ENCODE measurements at places on chromosomes 16 and 17. TPM values are rescaled to one million over a fixed set of nuclear protein-coding genes. Genes with fewer than 3 reads are reported as not detected.

Gene CCL8
- polyA plus RNA-seq: not detected

DNA sequence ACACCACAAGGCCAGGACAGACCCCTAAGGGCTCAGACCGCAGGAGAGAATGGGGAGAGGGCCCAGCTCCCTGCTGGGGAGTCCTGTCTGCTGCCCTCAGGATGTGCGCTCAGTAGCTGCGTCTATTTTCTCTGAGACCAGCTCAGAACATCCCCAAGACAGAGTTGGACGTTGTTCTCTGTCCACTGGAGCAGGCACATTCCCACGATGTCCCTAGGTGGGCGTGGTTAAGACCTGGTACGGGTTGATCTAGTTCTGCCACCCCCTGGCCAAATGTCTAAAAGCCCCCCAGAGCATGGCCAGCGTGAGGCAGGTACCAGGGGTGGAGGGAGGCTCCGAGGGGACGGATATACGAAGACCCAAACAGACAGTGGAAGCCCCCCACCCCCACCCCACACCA is 842 bp upstream of the CALB2 start:
- no peak for DNase-seq

- no peak for DNase-seq
These were observed 477 bp upstream of the CLDN9 start for GRCh38 chr16:3012246-3012645.

Gene MFSD6L
- not detected for polyA plus RNA-seq

GRCh38 chr17:15510361-15510760 is 42.9 kb upstream of the CDRT4 start:
- no peak for DNase-seq

Gene MAPT
- polyA plus RNA-seq: 0.27 TPM

- DNase-seq: no peak
These were observed at the start of gene HNF1B for GRCh38 chr17:37744961-37745800. HNF1B (minus strand) TSS chr17:37745059; CDS start chr17:37744884, 175 bp downstream.

DNA sequence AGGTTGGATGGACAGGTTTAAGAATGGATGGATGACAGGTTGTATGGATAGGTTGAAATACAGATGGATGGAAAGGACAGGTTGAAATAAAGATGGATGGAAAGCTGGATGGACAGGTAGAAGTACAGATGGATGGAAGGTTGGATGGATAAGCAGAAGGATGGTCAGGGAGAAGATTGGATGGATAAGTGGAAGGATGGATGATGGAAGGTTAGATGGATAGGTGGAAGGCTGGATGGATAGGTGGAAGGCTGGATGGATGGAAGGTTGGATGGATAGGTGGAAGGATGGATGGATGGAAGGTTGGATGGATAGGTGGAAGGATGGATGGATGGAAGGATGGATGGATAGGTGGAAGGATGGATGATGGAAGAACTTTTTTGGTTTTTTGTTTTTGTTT is 905 bp upstream of the SDR42E2 start:
- no peak for DNase-seq

Gene OTOA
- polyA plus RNA-seq: not detected

- DNase-seq: no peak
These were observed 9.6 kb upstream of the CD300C start for GRCh38 chr17:74555427-74555940.

GRCh38 chr17:16439303-16439791 is 24.0 kb downstream of the TRPV2 start:
- DNase-seq: no peak

GRCh38 chr16:75333721-75334163 is 82.3 kb upstream of the BCAR1 start:
- no peak for DNase-seq

Gene RBFOX1
- not detected for polyA plus RNA-seq

GRCh38 chr17:73976676-73977521 is 226.6 kb upstream of the RPL38 start:
- DNase-seq: no peak

- DNase-seq: peak; percentile 62
These were observed 11.8 kb downstream of the CSF3 start for GRCh38 chr17:40026816-40027613.

DNA sequence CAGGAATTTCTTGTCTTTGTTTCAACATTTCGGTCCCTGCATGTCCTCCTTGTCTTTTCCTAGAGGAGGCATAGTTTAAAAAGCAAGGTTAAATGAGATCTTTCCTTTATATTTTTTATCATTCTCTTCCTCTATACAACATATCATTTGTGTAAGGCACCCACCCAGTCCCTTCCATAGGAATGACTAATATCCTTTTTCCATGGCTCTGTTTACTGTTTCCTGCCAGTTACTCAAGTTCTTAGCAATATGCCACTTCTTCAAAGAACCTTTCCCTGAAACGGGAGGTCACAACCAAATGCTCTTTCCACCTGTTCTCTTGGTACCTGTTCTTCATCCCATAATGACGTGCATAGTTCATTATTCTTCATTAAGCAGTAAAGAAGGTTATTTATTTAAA is 1237.1 kb upstream of the GOT2 start:
- no peak for DNase-seq

- DNase-seq: no peak
These were observed 22.4 kb downstream of the NECAB2 start for GRCh38 chr16:83990492-83990891.

Gene TBC1D3G
- not detected for polyA plus RNA-seq

DNA sequence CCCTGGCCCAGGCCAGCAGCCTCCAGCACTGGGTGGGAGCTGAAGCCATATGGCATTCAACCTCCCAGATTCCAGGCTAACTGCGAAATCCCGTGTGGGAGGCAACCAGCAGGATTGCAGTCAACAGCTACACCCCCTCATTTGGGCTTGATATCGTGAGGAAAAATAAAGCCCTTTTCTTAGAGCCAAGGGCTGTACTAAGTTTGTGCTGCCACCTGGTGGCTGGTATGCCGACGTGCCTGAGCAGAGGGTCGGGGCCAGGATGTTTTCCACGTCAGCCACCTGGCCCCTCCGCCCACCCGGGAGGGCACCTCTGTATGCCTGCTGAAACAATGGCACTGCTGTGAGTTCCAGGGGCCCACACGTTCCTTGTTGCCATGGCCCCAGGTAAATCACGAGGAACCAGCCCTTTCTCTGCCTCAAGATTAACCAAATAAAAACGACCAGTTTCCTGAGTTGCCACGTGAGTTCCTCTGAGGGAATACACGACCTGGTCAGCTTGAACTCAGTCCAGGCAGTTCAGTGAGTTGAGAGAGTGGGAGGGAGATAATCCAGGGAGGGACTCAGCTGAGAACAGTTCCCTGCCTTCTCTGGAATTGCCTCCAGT is 9.0 kb downstream of the TMEM98 start:
- DNase-seq: peak; percentile 42

GRCh38 chr17:29607557-29608195 is 14.7 kb downstream of the ANKRD13B start:
- DNase-seq: no peak

DNA sequence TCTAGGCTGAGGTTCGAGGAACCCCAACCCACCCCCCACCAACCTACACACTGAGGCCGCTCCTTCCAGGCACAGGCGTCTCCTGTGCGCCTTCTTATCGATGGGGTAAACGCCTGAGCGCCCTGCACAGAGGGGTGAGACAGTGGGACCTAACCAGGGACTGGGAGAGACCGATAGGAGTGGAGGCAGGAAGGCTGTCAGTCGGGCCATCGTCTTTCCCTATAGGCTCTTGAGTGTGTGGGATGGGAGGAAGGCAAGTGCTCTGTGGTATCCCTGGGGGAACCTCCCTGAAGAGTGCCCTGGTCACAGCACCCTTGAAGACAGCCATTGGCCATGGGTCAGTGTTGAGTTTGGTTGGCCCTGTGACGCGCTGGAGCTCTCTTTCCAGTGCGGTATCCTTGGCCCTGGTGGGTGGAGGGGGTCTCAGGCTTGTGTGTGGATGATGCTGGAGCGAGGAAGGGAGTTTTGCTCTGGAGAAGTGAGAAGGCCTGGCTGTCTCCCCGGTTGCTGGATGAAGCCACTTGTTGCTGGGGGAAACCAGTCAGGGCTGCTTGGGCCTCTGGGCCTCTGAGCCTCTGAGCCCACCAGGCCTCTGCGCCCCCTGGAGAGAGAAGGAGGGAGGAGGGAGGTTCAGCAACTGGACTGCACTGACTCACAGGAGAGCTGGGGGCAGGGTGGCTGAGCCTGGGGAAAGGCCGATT is 1.7 kb downstream of the GPRC5C start:
- no peak for DNase-seq

DNA sequence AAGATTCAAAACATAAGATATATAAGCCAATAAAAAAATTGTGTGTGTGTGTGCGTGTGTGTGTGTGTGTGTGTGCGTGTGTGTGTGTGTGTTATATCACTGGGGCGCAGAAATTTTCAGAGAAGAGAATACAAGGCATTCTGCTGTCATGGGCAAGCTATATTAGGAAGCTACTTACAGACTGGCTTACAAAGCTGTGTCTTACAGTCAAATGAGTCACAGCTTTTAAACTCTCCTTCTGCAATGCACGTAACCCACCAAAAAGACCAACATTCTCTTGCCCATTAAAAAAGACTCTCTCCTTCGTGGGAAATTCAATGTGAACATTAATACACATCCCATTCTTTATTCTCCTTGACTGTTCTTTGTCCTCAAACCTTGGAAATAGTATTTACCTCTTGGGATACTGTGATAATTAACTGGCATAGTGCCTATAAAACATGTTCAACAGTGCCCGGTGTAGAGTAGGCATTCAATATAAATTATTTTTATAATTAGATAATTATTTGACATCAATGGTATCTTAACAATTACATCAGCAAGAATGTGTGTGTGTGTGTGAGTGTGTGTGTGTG is 860.4 kb upstream of the SOX9 start:
- DNase-seq: no peak

GRCh38 chr16:85167589-85168537 is 55.6 kb upstream of the CIBAR2 start:
- DNase-seq: no peak

Gene UTP4
- 54.3 TPM for polyA plus RNA-seq

Gene CIBAR2
- polyA plus RNA-seq: 0.31 TPM

- no peak for DNase-seq
These were observed 20.3 kb downstream of the COPRS start for GRCh38 chr17:31838636-31839225.

GRCh38 chr16:68446681-68447652 is 1.3 kb downstream of the SMPD3 start:
- no peak for DNase-seq

Measured in AG04450 (cell line).